Stimulated activated CD4-positive, alpha-beta T cell treated with anti-CD3 and anti-CD28 coated beads, Interleukin-1b, Interleukin-23, amount 100 ng/mL, for 48 hours (primary cell): ENCODE measurements at places on chromosomes 5 and 9.
A peak's percentile ranks its signal among the peaks of the same experiment; 100 is the strongest.

GRCh38 chr5:163387589-163388343 lies 49.6 kb upstream of the CCNG1 start:
- no peak for DNase-seq

GRCh38 chr5:120539471-120539870 lies 75.4 kb downstream of the PRR16 start:
- no peak for DNase-seq

DNA sequence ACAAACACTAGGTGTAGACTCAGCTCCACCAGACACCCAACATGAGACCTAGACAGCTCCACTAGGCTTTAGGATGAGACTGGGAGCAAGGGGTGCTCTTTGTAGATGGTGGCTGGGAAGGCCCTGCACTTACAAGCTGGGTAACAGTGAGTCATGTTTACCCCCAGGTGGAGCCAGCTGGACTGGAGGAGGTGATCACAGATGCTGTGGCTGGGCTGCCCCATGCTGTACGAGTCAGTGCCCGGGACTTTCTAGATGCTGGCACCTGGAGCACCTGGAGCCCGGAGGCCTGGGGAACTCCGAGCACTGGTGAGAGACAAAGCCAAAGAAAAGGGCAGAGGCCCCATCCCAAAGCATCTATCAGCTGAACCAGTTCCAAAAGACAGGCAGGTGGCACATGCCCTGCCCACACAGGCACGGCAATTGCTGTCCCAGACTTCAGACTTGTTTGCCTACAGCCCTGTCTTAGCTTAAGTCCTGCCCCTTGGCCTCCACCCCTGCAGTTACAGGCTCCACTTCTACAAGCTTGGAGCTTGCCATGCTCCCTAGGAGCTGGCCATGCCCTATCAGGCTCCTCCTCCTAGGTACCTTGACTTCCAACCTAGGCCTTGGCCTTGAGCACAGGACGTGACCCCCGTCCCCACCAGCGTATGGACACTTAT lies 2.7 kb downstream of the CCL27 start:
- no peak for DNase-seq

DNA sequence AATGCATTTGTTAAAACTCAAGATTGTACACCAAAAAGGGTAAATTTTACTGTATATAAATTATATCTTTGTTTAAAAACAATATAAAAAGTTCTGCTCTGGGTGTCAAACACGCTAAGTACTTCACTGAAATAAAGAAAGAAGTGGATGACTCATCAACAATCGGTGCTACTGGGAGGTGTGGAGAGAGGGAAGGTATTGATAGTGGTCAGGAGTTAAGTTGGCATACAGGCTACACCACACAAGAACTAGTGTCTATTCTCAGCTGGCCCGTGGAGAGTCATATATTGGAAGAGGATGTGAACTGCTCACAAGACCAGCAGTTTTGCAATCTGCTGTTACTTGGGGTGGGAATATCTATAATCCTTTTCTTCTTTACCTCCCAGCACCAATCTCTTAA lies 145.7 kb upstream of the TRPC7 start:
- DNase-seq, result no peak

GRCh38 chr5:142779163-142779840 lies 9.1 kb downstream of the ARHGAP26 start:
- DNase-seq, result no peak

DNA sequence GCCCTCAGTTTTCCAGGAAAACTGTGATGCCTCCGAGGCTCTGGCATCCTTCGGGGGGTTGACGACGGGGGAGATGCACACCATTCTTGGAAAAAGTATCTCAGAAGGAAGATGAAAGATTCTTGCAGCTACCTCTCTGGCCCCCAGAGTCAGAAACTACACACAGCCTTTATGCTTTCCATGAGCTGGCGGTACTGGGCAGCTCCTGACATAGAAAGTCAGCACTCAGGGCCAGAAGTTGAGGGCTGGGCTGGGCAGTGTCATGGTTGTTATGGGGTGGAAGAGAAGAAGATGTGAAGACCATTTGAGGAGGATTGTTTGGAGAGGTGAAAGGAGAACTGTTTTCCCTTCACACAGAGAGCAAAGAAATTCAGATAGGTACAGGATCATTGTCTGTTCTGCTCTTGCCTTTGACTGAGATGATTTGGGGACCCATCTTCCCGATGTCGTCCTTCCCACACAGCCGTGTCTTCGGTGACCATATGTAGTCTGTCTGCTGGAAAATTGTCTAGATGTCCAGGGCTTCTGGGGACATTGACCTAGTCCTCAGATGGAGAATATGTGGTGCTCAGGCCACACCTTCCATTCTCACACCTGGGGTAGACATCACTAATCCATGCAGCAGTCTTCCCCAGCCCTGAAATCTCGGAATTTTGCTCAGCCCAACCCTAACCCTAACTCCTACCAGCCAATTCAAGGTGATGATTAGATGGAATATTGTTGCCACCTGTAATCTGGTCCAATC lies 237.1 kb downstream of the CACNA1B start:
- no peak for DNase-seq

GRCh38 chr5:154485096-154485491 lies 7.1 kb upstream of the HAND1 start:
- no peak for DNase-seq

- no peak for DNase-seq
Measured at GRCh38 chr5:103428923-103429322, 133.7 kb downstream of the NUDT12 start.

- peak; percentile 45 for DNase-seq
Measured at GRCh38 chr9:7533376-7534090, 266.0 kb downstream of the DMAC1 start.

GRCh38 chr9:109737295-109737694 lies 42.7 kb upstream of the PALM2AKAP2 start:
- no peak for DNase-seq

GRCh38 chr9:133832877-133833276 lies 94.7 kb upstream of the SARDH start:
- DNase-seq, result no peak

DNA sequence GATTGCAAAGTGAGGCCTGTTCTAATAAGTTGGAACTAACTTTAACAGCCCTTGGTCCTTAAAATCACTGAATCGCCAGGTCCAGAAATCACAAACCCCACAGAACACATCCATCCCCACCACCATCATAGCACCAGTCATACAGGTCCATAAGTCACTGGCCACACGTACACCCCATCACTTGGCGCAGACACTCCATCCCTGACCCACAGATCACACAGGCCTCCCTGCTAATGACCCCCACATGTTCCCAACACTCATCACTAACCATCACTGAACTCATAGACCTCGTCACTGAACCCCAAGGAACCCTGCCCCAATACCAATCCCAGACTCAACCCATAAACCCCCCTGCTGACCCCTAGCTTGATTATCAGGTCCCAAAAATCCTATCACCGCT lies 41.2 kb upstream of the ZNF300 start:
- no peak for DNase-seq

DNA sequence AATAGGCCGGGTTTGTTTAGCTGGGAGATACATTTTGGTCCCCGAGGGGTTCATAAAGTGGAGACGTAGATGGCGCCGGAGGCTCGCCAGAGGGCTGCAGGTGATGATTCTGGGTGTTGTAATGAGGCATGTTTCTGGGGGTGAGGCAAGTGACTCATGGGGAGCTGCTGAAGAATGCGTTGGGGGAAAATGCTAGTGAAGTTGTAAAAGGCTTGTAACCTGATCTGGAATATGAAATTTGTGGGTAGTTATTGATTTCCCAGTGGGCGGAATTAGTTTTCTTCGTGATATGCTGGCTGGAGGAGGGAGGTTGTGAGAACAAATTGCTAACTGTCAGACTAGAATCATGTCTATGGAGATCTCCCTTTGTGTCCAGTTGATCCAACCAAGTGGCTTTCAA lies 158.3 kb downstream of the DOCK2 start:
- DNase-seq, result no peak

- DNase-seq, result peak; percentile 81
Measured at GRCh38 chr9:113602126-113603047, 138.9 kb downstream of the RGS3 start.

DNA sequence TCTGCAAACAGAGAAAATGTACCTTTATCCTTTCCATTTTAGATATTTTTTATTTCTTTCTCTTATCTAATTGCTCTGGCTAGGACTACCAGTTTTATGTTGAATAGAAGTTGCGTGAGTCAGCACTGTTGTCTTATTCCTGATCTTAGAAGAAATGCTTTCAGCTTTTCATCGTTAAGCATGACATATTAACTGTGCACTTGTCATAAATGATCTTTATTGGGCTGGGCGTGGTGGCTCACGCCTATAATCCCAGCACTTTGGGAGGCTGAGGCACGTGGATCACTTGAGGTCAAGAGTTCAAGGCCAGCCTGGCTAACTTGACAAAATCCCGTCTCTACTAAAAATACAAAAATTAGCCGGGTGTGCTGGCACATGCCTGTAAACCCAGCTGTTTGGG lies 8.2 kb upstream of the ECM2 start:
- DNase-seq, result no peak

GRCh38 chr9:121299467-121300282 lies 31.7 kb downstream of the GSN start:
- no peak for DNase-seq

GRCh38 chr5:77867194-77867691 lies 91.1 kb upstream of the TBCA start:
- DNase-seq, result no peak

DNA sequence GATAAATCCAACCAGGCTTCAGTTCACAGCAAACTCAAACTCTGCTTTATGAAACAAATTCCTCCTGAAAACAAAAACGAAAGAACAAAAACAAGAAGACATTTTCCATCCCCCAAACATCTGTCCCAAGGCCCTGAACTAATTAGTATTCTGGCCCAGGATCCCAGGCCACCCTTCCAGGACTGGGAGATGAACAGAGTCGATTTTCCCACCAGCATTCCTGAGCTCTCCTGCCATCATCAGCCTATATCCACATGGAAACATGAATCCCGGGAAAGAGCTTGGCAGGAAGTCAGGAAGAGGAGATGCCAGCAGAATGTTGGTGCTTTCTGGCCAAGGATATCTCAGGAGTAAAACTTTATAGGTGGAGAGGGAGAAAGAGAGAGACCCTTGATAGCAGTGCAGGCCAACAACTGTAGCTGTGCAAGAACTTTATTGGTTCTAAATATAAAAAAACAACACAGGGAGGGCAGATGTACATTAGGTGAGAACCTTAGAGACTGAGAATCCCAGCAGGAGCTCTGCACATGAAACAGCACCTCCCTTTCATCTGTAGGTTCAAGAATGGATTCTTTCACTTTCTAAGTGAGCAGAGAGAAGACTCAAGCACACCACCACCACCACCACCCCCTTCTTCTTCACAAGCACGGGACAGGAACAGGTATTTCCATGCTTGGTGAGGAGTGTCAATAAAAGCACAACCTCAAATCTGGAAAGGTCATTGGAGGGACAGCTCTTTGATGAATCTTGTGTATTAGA lies 190.7 kb upstream of the TAS2R1 start:
- DNase-seq, result no peak

- no peak for DNase-seq
Measured at GRCh38 chr5:32202394-32202793, 28.3 kb upstream of the GOLPH3 start.

DNA sequence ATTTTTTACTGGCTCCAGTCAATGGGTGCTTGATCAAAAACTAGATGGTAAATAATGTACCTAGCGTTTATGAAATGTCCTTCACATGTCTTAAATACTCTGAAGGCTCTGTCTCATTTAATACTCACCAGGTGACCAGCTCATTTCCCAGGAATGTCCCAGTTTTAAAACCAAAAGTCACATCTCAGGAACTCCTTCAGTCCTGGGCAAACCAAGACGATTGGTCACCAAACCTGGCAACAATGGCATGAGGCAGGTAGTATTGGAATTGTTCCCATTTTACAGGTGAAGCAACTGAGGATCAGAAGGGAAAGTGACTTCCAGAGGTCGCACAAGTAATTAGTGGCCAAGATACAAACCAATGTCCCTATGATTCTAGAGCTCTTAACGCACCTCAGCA lies 27.7 kb downstream of the SMIM23 start:
- no peak for DNase-seq

DNA sequence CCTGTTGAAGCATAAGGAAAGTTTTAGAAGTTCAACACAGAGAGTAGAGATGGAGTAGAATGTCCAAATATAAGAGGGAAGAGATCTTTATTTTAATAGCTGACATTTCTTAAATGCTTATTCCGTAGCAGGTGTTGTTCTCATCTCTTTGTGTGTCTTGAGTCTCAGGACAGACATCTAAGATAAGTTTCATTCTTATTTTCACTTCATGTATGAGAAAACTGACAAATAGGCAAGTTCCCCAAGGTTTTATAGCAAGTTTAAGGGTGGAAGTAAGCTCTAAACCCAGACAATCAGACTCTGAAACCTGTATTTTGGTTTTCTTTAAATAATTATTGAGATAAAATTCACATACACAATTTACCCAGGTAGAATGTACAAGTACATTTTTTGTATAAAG lies 228.4 kb upstream of the PPP1R2B start:
- DNase-seq, result no peak

GRCh38 chr5:135439231-135440205 lies 7.6 kb downstream of the DCANP1 start:
- DNase-seq, result no peak

DNA sequence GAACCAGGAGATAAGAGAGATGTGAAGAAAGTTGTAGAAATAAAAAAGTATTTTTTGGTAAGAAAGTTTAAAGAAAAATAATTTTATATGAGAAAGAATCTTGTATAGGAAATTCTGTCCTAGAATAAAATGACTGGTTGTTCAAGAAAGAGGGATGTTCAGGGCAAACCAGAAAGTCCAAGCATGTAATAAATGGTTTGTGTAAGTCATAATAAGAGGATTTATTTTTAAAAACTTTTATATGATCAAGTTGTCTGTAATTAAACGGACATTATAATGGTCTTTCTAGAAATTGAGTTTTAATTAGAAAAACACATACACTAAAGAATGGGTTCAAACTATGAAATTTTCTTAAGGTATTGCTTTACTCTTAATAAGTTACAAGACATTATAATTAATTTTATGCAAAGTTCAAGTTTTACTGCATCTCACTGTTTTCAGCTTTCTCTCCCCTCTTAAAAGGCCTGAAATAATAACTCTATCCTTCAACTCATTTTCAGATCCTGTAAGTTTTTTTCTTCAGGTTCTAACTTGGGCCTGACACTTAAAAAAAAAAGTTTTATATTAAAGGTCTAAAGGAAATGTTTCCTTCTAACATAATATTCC lies 56.1 kb upstream of the ZNF300 start:
- no peak for DNase-seq

DNA sequence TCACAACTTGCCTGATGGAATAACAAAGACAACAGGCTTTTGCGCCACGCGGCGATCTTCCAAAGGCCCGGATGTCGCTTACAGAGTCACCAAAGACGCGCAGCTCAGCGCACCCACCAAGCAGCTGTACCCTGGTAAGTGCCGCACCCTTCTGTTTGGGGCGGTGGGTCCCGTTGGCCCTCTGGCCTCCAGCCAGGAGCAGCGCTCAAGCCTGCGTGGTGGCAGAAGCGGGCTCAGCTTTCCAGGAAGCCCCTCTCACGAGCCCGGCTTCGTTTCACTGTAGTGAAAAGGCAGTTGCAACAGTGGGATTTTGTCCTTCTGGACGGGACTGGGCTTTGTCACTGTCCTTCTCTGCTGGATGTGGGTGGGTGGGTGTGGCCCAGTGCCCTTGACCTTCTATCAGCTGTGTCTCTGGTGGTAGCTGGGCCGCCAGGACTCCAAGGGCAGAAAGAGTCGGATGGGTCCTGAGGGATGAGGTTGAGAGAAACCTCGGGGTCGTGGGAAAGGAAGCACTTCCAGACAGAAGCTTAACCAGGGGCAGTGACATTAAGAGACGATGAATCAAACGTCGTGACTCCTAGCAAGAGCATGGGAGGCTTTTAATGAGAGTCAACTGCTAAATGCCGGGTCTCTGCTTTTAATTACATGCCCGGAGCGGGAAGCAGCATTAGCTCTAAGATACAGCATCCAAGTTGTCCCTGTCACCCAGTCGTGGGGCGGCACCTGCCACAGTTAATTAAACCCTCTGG lies 49.5 kb downstream of the COL5A1 start:
- no peak for DNase-seq
